ENCODE measurements at places on chromosomes 1 and 21.
A peak's percentile ranks its signal among the peaks of the same experiment; 100 is the strongest.

- DNase-seq = no peak
Measured at GRCh38 chr1:180970333-180971079, 52.2 kb downstream of the STX6 start.

DNA sequence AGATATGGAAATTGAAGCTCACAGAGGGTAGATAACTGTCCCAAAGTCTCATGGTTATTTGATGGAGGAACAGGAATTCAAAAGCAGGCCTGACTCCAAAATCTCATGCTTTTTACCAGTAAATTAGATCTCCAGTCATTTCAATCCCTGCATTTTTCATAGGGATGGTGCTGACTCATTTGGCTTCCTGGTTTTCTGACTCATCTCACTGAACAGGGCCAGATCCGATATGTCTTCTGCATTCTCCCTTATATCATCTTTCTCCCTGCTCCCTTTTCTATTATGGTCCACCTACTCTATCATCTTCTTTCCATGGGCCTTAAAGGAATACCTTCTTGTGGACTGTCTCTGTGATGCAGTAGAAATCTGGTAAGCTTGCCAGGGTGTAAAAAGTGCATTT is 187.2 kb downstream of the FGGY start:
- peak; percentile 94 for DNase-seq

DNA sequence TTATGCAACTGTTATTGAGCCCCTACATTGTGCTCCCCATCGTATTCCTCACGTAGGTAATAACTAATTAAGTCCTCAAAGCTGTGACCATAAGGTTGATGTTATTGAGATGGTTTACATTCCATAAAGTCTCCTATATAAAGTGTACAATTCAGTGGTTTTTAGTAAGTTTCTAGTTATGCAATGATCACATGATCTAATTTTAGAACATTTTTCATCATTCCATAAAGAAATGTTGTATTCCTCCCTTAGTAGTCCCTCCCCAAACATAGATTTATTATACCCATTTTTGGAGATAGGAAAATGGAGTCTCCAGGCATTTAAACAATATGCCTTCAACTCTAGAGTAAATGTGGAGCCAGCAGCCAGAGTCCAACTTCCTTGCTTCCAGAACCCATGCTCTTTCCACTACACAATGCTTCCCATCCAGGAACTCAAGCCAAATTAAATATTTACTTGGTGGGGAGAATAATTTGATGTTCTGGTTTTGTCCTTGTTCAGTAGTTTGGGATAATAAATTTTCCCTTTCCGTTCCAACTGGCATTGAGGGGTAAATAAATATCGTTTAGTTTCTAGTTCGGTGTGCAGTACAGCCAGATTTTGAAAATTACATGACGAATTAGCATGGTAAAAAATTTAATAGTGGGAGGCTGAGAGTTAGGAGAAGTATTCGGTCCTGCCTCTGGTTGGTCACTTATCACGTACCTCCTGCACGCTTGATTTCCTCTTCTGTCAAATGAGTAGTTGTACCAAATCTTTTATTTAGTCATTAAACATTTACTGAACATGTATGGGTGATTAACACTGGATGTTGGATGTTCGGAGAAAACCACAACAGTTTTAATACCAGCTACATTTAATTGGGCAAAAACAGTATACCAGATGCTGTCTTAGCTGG is 66.3 kb downstream of the CACHD1 start:
- no peak for DNase-seq

- peak; percentile 48 for DNase-seq
Measured at GRCh38 chr1:98940722-98941079, 64.0 kb downstream of the PLPPR5 start.

GRCh38 chr1:150613061-150613920 is 16.1 kb downstream of the ENSA start:
- DNase-seq = peak; percentile 88

- peak; percentile 33 for DNase-seq
Measured at GRCh38 chr1:38003261-38004250, 1.8 kb downstream of the FHL3 start.

GRCh38 chr1:54971317-54971791 is 9.1 kb upstream of the TMEM61 start:
- no peak for DNase-seq

DNA sequence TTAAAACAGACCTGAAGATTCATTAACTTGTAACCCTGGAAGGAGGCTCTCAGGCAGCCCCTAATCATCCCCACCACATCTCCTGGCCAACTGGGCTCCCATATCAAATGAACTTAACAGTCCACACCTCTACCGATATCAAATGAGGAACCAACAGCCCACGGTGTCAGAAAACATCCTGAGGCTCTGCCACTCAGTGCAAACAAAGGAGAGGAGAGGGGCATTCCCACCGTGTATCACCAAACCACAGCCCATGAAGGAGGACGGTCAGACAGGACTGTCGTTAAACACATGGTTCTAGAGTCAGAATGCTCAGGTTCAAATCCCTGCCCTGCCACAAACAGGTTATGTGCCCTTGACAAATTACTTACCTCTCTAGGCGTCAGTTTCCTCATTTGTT is 52.5 kb downstream of the ERI3 start:
- DNase-seq = no peak

DNA sequence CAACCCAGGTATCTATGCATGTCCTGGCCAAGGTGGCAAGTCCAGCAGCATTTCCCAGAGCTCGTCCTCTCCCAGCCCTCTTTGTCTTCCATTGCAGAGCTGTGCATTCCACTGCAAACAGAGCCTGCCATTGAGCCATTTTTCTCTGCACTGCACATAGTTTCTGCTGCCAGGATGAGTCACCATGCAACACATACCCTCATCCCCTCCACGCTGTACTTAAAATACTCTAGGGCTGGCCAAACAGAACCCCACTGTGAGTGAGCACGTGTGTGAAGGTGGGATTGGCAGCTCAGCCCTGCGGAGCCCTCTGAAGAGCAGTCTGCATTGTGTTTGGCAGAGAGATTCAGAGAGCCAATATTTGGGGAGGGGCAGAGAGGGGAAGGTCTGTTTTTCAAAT is 3.9 kb upstream of the ATP1B1 start:
- peak; percentile 79 for DNase-seq

GRCh38 chr1:200438911-200439310 is 29.1 kb upstream of the ZNF281 start:
- DNase-seq = peak; percentile 53

GRCh38 chr1:110050602-110051261 is 16.3 kb downstream of the STRIP1 start:
- peak; percentile 63 for DNase-seq

DNA sequence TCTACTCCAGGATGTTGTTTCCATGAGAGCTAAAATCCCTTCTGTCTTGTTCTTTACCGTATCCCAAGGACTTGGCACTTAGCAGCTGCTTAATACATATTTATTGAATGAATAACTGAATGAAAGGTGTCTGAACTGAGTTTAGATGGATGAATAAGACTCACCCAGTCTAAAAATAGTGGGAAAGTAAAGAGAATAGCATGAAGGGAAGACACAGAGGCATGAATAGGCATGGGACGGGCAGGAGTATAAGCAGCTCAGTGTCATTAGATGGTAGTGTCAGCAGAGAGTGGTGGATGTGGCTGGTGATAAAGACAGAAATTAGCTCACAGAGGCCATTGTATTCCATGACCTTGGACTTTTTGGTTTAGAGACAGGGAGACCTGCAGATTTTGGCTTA is 9.2 kb downstream of the IL12RB2 start:
- DNase-seq = no peak

- DNase-seq = peak; percentile 47
Measured at GRCh38 chr1:20590306-20590777, 1.4 kb downstream of the CDA start.

- no peak for DNase-seq
Measured at GRCh38 chr1:56985857-56986256, 20.0 kb upstream of the C8B start.

GRCh38 chr1:65388908-65389695 is 31.4 kb upstream of the LEPR start:
- no peak for DNase-seq

- no peak for DNase-seq
Measured at GRCh38 chr1:244066954-244067716, 16.1 kb downstream of the ZBTB18 start.

- DNase-seq = no peak
Measured at GRCh38 chr1:167136191-167136614, 42.3 kb downstream of the STYXL2 start.

DNA sequence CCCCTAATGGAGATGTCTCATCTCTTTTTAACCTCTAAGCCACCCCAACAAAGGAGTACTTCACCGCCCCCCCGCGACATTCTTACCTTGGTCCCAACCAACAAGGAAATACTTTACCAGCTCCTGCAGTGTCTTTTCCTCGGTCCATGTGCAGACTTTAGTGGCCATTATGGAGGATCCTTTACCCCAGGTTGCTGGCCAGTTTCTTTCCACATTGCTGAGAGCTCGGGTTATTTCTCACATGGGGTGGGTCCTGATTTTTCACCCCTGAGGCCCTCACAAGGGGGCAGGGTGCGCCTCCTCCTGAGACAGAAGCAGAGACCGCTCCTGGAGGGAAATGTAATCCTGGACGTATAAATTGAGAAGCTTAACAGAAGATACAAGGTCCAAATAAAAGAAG is 3.0 kb upstream of the AADACL3 start:
- DNase-seq = no peak

DNA sequence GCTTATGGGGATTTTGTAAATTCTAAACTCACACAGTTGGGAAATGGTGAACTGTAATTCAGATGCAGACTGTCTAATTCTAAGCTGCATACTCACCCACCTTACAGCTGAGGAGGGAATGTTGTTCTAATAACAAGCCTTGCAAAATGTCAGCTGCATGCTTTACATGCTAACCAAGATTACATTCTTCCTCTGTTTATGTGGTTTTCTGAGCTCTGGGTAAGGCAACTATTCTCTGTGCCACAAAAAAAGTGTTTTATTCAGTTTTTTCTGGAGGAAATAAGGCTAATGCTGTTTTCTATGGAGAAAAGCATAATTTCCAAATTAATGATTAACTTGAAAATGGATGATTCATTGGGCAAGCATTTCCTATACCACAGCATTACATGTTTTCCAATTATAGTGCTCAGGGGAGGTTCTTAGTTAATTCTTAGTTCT is 64.9 kb downstream of the RGS13 start:
- DNase-seq = peak; percentile 87

GRCh38 chr1:231217056-231217455 is 24.0 kb upstream of the GNPAT start:
- no peak for DNase-seq

DNA sequence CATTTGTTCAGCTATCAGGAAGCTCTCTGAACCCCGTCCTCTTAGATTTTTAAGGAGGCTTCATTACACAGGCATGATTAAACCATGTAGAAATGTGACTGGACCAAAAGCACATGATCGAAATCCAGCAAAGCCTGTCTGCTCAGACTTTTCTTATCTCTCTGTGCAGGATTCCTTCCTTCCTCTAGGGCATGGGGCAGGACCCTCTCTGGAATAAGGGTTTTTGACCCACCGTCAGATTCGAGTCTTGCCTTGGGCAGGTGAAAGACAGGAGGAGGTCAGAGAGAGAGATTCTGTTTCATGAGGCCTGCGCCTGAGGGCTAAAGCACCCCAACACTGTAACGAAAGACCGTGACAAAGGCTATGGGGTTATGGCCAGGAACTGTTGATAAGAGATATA is 136.8 kb downstream of the RHOU start:
- no peak for DNase-seq

DNA sequence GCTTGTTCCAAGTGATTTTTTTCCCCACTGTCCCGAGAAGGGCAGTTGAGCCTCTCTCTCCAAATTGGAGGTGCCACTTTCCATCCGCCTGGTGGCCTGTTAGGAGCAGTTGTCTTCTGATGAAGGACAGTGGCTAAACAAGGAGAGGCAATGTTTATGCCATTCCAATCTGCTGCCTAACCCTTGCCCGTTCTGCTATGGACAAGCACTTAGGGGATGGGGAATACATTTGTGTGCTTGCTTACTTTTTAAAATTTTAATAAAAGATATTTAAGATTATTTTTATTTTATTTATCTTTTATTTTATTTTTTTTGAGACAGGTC is 12.0 kb downstream of the COQ8A start:
- DNase-seq = no peak

DNA sequence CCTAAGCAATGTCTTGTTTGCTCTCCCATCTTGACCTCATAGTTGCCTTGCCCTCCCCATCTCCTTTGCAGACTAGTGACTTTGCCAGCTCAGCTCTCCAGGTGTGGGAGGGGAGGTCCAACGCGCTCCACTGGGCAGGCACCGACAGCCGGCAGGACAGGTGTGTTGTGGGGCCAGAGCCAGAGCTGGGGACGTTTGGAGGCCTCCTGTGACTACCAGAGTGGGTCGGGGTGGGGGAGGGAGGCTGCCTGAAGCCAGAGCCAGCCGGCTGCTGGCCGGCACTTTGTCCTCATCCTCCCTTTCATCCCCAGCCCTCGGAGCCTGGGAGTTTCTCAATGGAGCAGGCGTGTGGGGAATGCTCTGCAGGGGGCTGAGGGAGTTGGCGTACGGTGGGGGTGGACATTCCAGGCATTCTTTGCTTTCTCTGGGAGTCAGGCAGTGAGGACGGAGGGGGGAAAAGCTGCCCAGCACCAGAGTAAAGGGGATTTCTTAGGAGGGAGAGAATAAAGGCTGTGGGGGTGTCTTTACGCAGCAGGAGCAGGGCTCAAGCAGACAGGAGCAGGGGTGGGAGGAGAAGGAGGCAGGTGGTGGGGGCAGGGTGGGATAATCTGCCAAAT is 20.2 kb downstream of the NUAK2 start:
- DNase-seq = peak; percentile 95

- DNase-seq = peak; percentile 22
Measured at GRCh38 chr21:44596068-44596725, 3.9 kb upstream of the KRTAP10-6 start.

GRCh38 chr1:98059620-98060019 is 138.8 kb upstream of the DPYD start:
- no peak for DNase-seq

- no peak for DNase-seq
Measured at GRCh38 chr1:145707183-145707867, at the start of gene PDZK1. PDZK1 (minus strand) TSS chr1:145707368; CDS start chr1:145688021, 19,347 bp downstream.

DNA sequence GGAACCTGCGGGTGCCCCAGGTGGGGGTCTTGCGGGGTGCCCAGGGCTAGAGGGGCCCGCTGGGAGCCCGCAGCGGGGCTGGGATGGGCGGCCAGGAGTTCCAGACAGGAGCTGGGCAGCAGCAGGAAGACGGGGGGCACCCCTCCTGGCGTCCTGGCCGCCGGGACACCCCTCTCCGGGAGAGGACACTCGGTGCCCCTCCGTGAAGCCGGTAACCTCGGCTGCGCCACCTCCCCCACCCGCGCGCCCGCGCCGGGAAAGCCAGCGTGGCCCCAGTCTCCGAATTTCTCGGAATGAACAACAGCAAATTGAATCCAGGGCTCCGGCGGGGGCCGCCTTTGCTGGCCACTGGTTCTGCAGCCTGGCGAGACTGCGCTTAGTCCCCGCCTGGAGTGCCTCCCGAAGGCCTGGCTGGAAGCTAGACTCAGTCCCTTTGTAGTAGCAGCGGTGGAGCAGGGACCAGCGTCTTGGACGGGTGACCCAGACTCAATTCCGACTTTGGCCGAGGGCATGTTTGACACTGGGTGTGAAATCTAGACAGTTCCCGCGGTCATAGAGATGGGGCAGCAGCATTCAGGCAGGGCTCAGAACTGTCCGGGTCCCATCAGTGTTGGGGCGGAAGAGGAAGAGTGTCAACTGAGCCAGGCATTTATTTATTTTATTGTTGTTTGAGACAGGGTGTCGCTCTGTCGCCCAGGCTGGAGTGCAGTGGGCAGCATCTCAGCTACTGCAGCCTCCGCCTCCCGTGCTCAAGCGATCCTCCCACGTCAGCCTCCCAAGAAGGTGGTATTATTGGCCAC is 773 bp downstream of the IFNGR2 start:
- DNase-seq = peak; percentile 59

- DNase-seq = no peak
Measured at GRCh38 chr1:182756423-182756822, 33.1 kb upstream of the NPL start.
